ENCODE measurements at places on chromosomes 1 and 21. TPM values are rescaled to one million over a fixed set of nuclear protein-coding genes. Genes with fewer than 3 reads are reported as not detected.

Gene LCE3B
- not detected for polyA plus RNA-seq

Gene TEDDM1
- polyA plus RNA-seq, result not detected

Gene CASQ2
- polyA plus RNA-seq, result 12.9 TPM

Gene RER1
- polyA plus RNA-seq, result 54.8 TPM

Gene SERINC2
- polyA plus RNA-seq, result 3.8 TPM

Gene GCSAML
- 0.19 TPM for polyA plus RNA-seq

Gene CD247
- polyA plus RNA-seq, result 1.7 TPM

Gene TSACC
- 0.67 TPM for polyA plus RNA-seq

Gene FGR
- polyA plus RNA-seq, result 4.2 TPM

Gene NUAK2
- polyA plus RNA-seq, result 4.7 TPM

Gene HMGCS2
- polyA plus RNA-seq, result 0.11 TPM

Gene CACNA1S
- polyA plus RNA-seq, result under 0.01 TPM

Gene VCAM1
- polyA plus RNA-seq, result 44.4 TPM

Gene MOV10
- 29.3 TPM for polyA plus RNA-seq

Gene SERBP1
- polyA plus RNA-seq, result 146 TPM

Gene SLC25A33
- polyA plus RNA-seq, result 2.7 TPM

Gene FALEC
- polyA plus RNA-seq, result 0.15 TPM

Gene ANKRD34A
- polyA plus RNA-seq, result not detected

Gene RNU1-3
- polyA plus RNA-seq, result not detected

Gene FYB2
- polyA plus RNA-seq, result not detected

Gene ERG
- polyA plus RNA-seq, result 20.6 TPM

Gene OR2T29
- not detected for polyA plus RNA-seq

Gene CLDN8
- polyA plus RNA-seq, result not detected

Gene MEAF6
- 57.4 TPM for polyA plus RNA-seq

Gene PAQR6
- polyA plus RNA-seq, result 0.79 TPM

Gene RGS13
- 0.45 TPM for polyA plus RNA-seq

Gene B3GALT5
- 0.18 TPM for polyA plus RNA-seq

Gene NTRK1
- polyA plus RNA-seq, result 4.0 TPM

Gene WNT4
- polyA plus RNA-seq, result 0.45 TPM

Gene BNIPL
- 1.1 TPM for polyA plus RNA-seq

Gene CELA3B
- polyA plus RNA-seq, result 1.2 TPM

Gene ADAMTS1
- 177 TPM for polyA plus RNA-seq

Gene RAB3B
- polyA plus RNA-seq, result 0.56 TPM

Gene TTC22
- 1.2 TPM for polyA plus RNA-seq

Gene GBP2
- polyA plus RNA-seq, result 96.0 TPM

Gene GPA33
- 0.24 TPM for polyA plus RNA-seq

Gene HTR6
- polyA plus RNA-seq, result not detected

Gene IL23R
- not detected for polyA plus RNA-seq

Gene FCRL1
- not detected for polyA plus RNA-seq

Gene FCER1A
- 0.52 TPM for polyA plus RNA-seq

Gene ITGB3BP
- 6.4 TPM for polyA plus RNA-seq

Gene TP73
- 0.01 TPM for polyA plus RNA-seq

Gene AGT
- polyA plus RNA-seq, result 21.5 TPM

Gene CAMK1G
- polyA plus RNA-seq, result not detected

Gene NOTCH2NLA
- 13.3 TPM for polyA plus RNA-seq

Gene NUDT4B
- polyA plus RNA-seq, result 5.7 TPM

Gene LCE1D
- polyA plus RNA-seq, result not detected

Gene GRIK3
- polyA plus RNA-seq, result 0.22 TPM

Gene MRPL24
- polyA plus RNA-seq, result 104 TPM

Gene CNR2
- 0.11 TPM for polyA plus RNA-seq

Gene B3GALT6
- polyA plus RNA-seq, result 8.9 TPM

Gene SPRR1A
- not detected for polyA plus RNA-seq

Gene FNBP1L
- polyA plus RNA-seq, result 12.7 TPM

Gene UMODL1
- not detected for polyA plus RNA-seq

Gene EPB41
- polyA plus RNA-seq, result 11.0 TPM

Gene CGN
- polyA plus RNA-seq, result 2.1 TPM

Gene TSPAN1
- 18.4 TPM for polyA plus RNA-seq
